ENCODE measurements at places on chromosomes 2 and 18.

GRCh38 chr18:45741056-45741455 lies 17.1 kb downstream of the SLC14A1 start:
- DNase-seq, result no peak

DNA sequence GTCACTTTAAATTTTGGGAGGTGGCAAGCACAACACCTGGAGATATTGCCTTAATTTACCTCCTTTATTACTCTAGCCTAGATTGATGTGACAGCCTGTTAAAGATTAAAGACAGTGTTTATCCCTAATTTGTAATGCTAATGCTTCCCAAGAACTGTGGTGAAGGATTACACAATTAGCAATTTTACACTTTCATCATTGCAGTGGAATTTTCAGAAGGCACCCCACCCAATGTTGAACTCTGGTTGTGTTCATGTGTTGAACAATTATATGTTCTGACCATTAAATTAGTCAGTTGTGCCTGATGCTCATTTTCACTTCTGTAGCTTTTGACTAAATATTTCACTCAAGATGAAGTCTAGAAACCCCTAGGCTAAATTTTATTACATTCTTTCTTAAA lies 317.1 kb upstream of the CWC22 start:
- DNase-seq, result no peak

- DNase-seq, result no peak
These were observed 621.3 kb downstream of the XIRP2 start for GRCh38 chr2:167509586-167509985.

- DNase-seq, result no peak
These were observed 262.1 kb downstream of the CPS1 start for GRCh38 chr2:210818473-210818872.

- no peak for DNase-seq
These were observed 62.7 kb upstream of the NFU1 start for GRCh38 chr2:69499966-69500365.

DNA sequence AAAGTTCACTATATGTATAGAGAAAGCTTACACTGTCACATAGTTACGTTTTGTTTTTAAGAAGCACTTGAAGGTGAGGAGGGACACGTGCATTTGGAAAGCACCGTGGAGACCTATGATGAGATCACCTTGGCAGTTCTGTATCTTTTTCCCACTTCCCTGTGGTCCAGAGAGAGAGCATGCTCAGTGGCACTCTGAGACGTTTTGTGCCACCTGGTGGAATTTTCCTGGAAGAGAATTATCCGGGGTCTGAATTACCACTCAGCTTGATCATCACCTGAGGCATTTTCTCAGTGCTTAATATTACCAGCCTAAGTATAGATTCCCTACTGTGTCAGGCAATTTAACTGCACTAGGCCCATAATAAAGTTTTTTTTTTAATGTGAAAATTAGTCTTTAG lies 469.4 kb upstream of the SMIM21 start:
- DNase-seq, result peak; percentile 18

- no peak for DNase-seq
These were observed 49.4 kb upstream of the APCDD1 start for GRCh38 chr18:10405014-10405493.

GRCh38 chr2:17594533-17595401 lies 54.3 kb downstream of the VSNL1 start:
- DNase-seq, result no peak

- no peak for DNase-seq
These were observed 212.7 kb downstream of the DYM start for GRCh38 chr18:49247781-49248180.

GRCh38 chr2:42239289-42239661 lies 70.1 kb downstream of the EML4 start:
- DNase-seq, result no peak

DNA sequence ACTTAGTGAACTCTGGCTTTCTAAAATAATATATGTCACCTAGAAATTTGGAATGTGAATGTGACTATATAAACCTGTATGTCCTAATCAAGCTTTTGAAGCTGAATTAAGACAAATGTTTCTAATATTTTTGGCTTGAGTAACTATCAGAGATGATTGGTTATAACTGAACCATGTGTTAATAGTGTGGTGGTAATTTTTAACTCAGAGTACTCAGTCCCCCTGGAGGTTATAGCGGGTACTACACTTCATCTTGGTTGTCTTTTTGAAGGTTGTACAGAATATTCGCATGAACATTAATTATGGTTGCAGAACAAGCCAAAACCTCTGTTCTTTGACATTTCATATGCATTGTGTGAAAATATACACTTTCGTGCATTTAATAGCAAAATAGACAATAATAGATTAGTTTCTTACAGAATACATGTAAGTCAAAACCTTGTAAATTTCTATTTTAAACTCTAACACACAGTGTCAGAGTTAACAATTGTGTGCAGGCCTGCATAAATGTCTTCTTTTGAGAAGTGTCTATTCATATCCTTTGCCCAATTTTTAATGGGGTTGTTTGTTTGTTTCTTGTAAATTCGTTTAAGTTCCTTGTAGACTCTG lies 86.0 kb downstream of the OSBPL6 start:
- peak; percentile 42 for DNase-seq

- no peak for DNase-seq
These were observed 84.2 kb downstream of the NCKAP5 start for GRCh38 chr2:133484106-133484505.

Data from body of pancreas (tissue), 4 donors.